NCI-H1930 (cell line): ENCODE measurements at places on chromosomes 3 and 15.
A peak's percentile ranks its signal among the peaks of the same experiment; 100 is the strongest.

DNA sequence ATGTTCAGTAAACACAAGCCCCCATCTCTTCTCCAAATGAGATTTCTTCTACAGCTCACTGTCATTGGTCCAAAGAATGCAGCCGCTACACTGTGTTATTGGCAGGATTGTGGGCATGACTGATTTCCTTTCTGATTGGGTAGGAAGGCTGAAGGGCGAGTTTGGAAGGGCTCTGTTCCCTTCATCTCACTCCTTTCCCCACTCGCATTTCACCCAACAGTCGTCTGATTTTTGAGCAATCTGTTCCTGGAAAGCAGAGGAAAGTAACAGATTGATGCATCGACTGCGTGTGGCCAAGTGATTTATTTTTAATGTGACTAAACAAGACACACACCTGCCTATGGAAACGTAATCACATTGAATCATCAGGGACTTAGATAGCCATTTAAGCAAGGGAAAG lies 55.5 kb downstream of the NOX5 start:
- no peak for DNase-seq

- no peak for DNase-seq
These were observed 42.6 kb upstream of the ATP2C1 start for GRCh38 chr3:130851277-130851676.

DNA sequence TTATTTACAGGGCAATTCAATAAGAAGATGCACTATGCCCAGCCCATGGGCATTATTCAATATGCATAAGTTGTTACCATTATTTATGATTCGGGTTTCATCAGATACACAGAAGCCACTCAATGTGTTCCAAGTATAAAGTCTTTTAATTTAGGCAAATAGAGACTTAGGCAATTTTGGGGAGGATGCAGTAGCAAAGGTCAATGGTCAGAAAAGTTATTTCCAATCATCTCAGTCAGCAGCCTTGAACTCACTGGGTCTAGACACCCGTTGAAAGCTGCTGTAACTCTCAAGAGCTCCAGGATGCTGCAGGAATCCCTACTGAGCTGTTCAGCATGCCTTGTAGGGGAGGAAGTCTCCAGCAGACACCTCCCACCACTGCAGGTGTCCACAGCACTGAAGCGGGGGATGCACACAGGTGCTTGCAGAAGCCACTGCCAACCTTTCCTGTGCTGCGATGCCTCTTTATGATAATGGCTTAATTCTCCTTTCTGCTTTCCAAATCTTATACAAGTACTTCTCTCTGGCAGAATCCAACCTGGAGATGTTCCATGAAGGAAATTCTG lies 155.0 kb upstream of the SUCLG2 start:
- no peak for DNase-seq

GRCh38 chr3:126807795-126808194 lies 103.8 kb downstream of the CHCHD6 start:
- DNase-seq = no peak

GRCh38 chr15:25251700-25252390 lies 187.0 kb downstream of the UBE3A start:
- no peak for DNase-seq

- DNase-seq = no peak
These were observed 25.6 kb downstream of the FEM1B start for GRCh38 chr15:68303134-68303533.

- DNase-seq = no peak
These were observed 65.9 kb downstream of the TGFBR2 start for GRCh38 chr3:30672287-30672735.

DNA sequence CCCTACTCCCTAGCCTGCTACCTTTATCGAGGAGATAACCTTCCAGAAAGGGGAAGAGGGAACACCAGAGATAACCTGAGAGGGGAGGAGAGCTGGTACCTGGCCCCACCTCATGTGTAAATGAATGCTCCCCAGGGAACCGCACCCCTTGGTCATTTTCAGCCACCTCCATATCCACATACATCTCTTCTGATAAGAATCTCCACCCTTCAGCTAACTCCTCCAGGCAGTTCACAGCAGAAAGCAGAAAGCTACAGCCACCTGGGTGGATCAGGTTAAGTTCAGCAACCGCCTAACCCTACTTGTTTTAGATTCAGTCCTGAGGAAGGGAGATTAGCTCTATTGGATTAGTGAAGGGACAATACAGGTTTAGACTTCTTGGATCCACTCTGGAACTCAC lies 38.0 kb upstream of the TIMP4 start:
- DNase-seq = no peak

DNA sequence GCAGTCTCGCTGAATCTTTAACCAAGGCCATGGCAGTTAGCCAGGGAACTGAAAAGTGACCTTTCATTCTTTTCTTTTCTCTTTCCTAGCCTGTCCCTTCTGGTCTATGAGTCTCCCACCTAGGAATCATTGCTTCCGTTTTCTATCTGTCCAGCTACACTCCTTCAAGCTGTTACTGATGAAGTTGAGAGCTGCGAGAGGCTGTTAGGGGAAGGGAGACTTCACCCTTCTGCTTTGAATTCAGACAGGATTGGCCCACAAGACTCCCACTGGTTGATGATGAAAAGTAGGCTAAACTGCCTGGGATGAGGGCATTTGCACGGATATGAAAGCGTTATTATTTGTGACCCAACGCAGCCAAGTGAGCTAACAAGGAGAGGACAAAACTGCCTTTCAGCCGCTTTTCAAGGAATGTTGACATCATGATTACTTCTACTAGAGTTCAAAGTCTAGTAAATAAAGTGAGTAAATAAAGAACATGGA lies 30.2 kb downstream of the EIF4E3 start:
- DNase-seq = no peak

GRCh38 chr15:69099941-69100340 lies 60.5 kb upstream of the GLCE start:
- DNase-seq = no peak

DNA sequence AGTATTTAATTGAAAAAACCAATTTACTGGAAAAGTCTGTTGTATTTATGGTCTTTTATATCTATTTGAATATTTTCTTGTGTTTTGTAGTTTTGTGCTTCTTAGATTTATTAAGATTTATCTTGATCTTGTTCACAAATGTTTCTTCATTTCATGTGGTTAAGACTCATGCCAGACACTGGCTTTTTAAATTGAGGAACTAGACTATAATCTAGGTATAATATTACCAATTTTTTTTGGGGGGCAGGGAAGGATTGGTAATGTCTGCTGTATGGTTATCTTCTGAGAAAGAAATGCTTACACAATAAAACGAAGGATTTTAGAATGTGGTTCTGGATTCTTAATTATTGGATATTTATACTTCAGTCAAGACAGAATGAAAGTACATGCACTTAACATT lies 24.9 kb downstream of the AP4E1 start:
- no peak for DNase-seq

DNA sequence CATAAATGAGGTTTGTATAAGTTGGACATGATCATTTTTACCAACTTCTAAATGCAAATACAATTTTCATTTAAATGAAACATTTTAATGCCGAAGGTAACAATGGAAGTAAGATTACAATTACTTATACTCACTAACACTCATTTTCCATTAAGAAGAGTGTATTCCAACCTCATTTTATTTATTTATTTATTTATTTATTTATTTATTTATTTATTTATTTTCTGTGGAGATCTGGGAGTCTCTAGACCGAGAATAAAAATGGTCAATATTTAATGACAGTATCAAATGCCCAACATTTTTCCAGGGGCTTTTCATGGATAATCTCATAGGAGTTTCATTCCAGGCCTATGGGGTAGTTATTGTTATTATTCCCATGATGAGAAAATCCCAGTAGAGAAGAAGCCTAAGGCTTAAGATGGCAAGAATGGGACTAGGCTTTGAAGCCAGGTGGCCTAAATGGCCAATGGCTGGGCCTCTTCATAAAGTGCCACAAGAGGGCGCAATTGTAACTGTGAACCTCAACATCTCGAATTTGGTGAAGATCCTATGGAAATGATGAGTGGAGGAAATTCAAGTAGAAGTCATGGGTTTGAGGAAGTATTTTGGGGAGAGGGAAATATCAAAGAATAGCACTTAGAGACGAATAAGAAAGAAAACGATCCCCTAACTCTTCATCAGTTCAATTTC lies 21.3 kb downstream of the VGLL3 start:
- no peak for DNase-seq

- no peak for DNase-seq
These were observed 44.0 kb downstream of the OTOL1 start for GRCh38 chr3:161540594-161540993.

- no peak for DNase-seq
These were observed 145.2 kb upstream of the CBLB start for GRCh38 chr3:106013971-106014370.

- DNase-seq = no peak
These were observed 50.9 kb upstream of the DCBLD2 start for GRCh38 chr3:98952404-98952803.

GRCh38 chr3:193744048-193744821 lies 151.2 kb downstream of the OPA1 start:
- peak; percentile 84 for DNase-seq

GRCh38 chr15:98202256-98202655 lies 241.8 kb downstream of the ARRDC4 start:
- DNase-seq = no peak

- DNase-seq = no peak
These were observed 272.4 kb downstream of the THRB start for GRCh38 chr3:24222165-24222805.

GRCh38 chr15:58457466-58457965 lies 25.7 kb downstream of the LIPC start:
- DNase-seq = no peak

DNA sequence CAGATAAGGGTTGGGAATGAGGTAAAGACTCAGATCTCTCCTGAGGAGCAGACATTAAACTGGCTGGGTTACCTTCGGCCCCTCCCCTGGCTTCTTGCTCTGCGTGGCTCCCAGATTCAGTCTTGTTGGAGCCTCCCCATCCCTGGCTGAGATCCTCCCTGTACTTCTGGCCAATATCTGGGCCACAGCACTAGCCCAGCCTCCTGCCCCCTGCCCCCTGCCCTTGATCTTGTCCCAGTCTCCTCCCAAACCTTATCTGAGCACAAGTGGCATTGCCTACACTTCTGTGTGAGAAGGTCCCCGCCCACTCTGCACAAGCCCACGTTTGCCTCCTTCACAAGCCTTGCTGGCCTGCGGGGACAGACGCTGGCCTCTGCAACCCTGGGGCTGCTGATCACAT lies 16.8 kb downstream of the PLA2G4F start:
- DNase-seq = no peak

- no peak for DNase-seq
These were observed 70.6 kb upstream of the CTSH start for GRCh38 chr15:79015416-79015815.

DNA sequence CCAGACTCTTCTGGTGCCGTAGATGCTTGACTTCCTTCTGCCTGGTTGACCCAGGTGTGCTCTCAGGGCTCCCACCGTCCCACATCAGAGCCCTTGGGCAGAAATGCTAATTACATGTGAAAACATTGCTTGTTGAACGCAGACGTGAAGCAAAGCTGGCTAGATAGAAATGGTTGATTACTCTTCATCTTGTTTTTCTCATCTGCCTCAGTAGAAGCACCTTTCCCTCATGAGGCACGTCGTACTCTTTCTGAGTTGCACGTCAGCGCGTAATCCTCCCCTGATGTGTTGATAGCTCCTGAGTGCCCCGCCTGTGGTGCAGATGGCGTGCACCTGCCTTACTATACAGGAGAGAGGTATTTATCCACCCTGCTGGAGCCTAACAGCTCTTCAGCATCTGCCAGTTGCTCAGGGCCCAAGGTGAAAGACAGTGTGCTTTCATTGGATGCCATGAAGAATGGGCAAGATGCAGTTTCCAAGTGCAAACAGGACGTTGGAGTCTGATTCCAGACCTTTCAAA lies 18.1 kb downstream of the MAP6D1 start:
- peak; percentile 83 for DNase-seq

DNA sequence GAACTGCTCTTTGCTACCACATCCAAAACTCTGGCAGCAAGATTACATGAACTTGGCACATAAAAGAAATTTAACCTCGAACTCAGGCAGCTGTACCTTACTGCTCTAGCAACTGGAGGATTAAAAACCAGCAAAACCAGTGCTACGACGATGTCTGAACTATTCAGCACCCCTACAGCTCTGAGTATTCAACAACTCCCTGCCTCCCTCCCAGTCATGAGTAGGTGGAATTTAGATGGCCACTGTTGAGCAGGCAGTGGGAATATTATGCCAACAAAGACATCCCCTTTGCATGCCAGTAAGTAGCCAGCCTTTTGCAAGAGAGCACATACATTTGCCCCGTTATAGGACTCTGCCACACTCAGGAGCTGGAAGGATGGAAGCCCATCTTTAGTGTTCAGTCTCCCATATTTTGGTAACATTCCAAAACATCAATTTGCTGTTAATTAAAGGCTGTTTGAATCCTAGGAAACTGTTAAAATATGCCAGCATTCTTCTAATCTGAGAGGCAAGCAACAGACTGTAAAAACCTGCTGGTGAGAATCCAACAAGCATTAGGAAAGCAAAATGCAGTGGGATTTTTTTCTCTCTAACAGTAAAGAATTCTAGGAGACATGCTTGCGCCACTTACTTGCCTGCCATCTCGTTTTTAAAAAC lies 85.4 kb downstream of the ZNF385D start:
- DNase-seq = no peak

DNA sequence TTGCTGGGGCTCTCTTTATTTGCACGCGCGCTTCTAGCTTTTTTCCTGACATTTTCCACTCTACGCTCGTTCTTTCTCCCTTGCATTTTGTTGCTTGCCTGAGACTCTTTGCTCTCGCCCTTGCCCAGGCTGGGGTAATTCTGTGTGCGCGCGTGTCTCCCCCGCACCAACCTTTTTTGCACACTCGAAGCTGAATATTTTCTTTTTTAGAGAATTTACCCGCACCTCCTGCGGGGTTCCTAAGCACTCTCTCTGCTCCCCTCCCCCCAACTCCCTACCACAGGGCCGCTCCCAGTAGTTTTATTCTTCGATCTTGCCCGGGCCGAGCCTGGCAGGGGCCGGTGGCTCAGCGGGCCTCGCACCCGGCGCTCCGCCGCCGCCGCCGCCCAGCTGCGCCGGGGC lies 732 bp downstream of the FAM43A start:
- no peak for DNase-seq
